ENCODE measurements at places on chromosomes 11 and 22.

DNA sequence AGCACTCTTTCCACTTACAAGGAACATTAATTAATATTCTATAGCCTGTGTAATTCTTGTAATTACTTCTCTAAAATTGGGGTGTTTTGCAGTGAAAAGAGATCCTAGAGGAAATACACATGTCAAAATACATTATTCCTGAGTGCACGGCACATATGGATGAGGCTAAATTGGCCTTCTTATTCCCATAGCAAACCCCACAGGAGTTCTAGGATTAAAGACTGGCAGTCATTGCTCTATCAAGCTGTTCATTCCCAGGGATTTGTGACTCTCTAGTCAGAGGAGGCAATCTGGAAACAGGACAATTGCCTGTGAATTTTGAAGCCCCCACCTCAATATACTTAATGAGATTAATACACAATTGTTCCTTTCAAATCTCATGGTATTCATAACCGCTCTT is 145.9 kb upstream of the OPCML start:
- no peak for DNase-seq

DNA sequence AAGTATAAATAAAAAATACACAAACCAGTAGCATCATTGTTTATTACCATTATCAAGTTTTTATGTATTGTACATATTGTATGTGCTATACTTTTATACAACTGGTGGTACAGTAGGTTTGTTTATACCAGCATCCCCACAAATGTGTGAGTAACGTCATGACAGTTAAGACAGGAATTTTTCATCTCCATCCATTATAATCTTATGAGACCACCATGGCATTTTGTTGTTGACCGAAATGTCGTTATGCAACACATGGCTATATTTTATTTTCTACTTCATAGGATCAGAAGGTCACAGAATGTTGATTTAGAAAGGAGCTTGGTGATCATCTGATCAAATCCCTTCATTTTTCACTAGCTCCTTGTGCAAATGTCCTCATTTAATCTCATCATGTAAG is 170.9 kb upstream of the NCAM1 start:
- DNase-seq, result no peak

DNA sequence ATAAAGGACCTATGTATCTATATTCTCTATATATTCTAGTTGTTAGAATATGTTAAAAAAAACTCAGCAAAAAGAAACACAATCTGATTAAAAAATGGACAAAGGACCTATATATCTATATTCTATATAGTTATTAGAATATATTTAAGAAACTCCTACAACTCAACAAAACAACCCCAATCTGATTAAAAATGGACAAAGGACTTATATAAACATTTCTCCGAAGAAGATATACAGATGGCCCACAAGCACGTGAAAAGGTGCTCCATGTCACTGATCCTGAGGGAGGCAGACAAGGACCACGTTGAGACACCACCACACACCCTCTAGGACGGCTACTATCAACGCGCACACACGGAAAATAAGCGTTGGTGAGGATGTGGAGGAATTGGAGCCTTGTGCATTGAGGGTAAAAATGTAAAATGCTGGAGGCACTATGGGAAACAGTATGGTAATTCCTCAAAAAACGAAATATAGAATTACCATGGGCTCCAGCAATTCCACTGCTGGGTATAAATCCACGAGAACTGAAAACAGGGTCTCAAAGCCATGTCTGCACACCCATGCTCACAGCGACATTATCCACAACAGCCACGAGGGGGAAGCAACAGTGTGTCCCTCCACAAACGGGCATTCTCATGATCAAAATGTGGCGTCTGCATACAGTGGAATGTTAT is 22.7 kb downstream of the YPEL1 start:
- DNase-seq, result peak; percentile 54

DNA sequence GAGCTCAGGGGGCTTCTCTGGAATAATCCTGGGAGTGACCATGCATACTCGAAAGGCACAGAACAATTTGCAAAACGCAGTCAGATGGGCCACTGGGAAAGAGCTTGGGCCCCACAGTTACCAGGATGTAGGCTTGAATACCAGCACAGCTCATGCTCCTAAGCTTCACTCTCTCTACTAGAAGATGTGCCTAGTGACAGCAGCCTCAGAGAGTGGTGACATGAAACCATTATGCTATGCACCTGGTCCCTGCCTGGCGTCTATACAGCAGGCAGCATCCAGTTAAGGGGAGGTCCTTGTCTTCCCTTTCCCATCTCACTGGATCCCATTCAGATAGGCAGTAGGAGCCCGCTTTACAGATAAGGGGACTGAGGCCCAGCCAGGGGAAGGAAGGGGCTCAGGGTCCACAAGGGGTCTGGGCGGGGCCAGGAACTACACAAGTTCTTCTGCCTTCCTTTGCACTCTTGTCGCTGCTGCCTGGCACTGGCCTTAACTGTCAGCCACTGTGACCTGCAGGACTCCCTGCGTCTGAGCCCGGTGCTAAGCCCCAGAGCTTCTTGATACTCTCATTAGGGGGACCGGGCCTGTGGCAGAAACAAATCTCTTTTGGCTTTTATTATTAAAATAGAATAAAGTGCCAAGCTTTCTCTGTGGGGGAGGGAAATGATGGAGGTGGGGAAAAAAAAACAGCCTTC is 21.2 kb upstream of the RASD2 start:
- no peak for DNase-seq

GRCh38 chr11:69035946-69036340 is 12.8 kb upstream of the TPCN2 start:
- no peak for DNase-seq

- no peak for DNase-seq
These were observed 90.4 kb upstream of the PARVA start for GRCh38 chr11:12287009-12287373.

DNA sequence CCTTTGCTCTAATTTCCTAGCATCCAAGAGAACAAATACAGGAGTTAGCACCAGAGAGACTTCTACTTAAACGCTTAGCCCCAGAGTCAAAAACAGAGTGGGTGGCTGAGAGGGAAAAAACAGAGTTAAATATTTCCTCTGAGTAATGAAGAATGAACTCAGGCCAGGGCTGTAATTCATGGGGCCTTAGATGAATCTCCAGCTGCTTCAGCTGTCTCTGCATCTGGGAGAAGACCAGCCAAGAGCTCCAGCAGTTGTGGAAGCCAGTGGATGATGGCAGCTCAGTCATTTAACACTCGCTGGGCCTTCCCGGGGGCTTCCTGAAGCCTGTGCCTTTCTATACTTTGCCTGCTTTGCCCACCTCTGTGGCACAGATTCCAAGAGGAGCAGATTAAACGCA is 5.7 kb upstream of the ADAMTS15 start:
- no peak for DNase-seq

DNA sequence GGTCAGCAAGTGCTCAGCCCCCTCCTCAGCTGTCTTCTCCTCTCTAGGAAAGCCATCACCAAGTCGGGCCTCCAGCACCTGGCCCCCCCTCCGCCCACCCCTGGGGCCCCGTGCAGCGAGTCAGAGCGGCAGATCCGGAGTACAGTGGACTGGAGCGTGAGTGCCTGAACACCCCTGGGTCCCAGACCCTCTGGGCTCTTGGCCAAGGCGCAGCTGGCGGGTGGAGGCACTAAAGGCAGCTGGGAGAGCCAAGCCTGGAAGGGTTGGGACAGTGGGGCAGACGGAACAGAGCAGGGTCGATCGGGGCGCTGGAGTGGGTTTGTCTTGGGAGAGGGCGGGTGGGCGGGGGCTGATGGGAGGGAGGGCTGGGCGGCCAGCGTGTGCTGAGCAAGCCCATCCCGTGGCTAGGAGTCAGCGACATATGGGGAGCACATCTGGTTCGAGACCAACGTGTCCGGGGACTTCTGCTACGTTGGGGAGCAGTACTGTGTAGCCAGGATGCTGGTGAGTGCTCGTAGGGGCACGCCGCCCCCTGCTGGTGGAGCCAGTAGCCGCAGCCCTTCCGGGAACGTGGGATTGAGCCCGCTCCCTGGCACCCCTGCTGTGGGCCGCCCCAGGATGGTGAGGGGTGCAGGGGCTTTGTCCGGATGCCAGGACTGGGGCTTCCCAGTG is 14.1 kb upstream of the MDK start:
- DNase-seq, result no peak

GRCh38 chr22:22432479-22432878 is 76.1 kb downstream of the ZNF280B start:
- DNase-seq, result no peak

DNA sequence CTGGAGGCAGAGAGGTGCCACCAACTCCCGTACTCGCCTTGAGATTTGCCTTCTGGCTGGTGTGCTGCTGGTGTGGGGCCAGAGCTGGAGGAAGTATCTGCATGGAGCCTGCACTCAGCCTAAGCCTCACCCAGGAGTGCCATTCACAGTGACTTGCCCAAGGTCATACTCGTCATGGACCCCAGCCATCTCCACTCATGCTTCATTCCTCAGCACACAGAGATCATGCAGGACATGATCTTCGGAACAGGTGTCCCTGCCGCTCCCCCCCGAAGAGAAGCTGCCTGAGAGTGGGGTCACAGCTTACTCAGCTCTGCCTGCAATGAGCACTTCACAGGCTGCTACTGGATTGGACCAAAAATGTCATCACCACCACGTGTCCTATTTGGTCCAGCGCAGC is 49.0 kb downstream of the PC start:
- DNase-seq, result no peak

DNA sequence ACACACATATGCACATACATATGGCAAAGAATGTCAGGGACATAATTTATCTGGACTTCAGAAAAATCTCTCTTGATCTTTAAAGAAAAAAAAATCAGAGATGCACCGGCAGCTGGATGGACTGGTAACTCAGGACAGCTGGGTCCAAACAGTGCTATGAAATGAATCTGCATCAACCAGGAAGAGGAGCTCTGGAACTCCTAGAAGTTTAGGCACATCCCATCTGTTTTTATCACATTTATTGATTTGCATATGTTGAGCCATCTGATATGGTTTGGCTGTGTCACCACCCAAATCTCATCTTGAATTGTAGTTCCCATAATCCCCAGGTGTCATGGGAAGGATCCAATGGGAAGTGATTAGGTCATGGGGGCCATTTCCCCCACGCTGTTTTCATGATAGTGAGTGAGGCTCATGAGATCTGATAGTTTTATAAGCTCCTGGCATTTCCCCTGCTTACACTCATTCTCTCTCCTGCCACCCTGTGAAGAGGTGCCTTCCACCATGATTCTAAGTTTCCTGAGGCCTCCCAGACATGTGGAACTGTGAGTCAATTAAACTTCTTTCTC is 87.7 kb upstream of the AKIP1 start:
- DNase-seq, result no peak

DNA sequence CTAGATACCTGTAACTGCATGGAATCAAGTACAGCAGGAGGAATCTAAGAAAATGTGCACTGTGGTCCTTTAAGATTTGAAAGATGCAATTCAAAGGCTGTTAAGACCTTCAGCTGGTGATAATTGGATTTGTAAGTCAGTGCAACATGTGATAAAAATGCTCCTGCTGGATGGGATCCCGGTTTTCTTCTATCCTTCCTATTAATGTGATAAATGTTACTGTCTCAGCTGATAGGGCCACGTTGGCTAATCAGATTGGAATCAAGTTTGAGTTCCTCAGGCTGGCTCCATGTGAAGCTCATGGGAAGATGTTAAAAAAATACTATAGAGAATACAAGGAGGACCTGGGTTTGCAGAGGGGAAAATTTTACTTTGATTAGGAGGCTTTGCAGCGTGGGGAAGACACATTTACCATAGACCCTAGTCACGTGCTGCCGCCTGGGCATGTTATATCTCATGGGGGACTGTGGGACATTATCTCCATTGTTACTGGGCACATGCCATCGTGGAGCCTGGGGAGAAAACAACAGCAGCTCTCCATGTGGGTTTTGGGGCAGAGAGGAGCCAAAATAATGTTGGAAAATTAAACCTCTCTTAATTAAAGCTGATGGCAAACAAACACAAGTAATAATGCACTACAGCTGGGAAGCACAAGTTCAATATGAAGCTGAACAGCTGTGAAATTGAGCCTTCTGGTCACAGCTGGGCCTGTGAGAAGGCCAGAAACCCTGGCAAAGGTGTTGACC is 652.5 kb downstream of the NTM start:
- DNase-seq, result no peak

DNA sequence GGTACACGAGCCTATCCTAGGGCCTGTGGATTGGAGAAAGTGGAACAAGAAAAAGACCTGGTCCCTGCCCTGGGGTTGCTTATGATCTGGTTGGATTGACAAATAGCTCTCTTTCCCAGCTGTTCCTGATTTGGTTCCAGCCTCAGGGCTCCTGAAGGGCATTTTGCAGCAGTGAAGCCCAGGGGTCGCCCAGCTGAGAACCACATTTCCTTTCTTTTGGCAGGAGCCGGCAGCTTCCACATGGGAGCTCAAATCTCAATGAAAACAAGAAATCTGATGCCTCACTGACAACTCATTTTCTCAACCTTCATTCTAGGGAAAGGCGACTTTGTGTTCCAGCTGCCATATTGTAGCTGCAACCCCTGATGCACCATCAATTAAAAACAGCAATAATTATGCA is 140.6 kb upstream of the CADM1 start:
- DNase-seq, result no peak

- DNase-seq, result no peak
These were observed at the start of gene WT1 for GRCh38 chr11:32435511-32435941. TSS of gene WT1 (minus strand) at chr11:32435539.

- DNase-seq, result no peak
These were observed 359.3 kb downstream of the CADM1 start for GRCh38 chr11:115144914-115145313.

GRCh38 chr11:27812341-27812740 is 112.1 kb upstream of the BDNF start:
- no peak for DNase-seq

- no peak for DNase-seq
These were observed 34.8 kb downstream of the BARX2 start for GRCh38 chr11:129410395-129410960.

DNA sequence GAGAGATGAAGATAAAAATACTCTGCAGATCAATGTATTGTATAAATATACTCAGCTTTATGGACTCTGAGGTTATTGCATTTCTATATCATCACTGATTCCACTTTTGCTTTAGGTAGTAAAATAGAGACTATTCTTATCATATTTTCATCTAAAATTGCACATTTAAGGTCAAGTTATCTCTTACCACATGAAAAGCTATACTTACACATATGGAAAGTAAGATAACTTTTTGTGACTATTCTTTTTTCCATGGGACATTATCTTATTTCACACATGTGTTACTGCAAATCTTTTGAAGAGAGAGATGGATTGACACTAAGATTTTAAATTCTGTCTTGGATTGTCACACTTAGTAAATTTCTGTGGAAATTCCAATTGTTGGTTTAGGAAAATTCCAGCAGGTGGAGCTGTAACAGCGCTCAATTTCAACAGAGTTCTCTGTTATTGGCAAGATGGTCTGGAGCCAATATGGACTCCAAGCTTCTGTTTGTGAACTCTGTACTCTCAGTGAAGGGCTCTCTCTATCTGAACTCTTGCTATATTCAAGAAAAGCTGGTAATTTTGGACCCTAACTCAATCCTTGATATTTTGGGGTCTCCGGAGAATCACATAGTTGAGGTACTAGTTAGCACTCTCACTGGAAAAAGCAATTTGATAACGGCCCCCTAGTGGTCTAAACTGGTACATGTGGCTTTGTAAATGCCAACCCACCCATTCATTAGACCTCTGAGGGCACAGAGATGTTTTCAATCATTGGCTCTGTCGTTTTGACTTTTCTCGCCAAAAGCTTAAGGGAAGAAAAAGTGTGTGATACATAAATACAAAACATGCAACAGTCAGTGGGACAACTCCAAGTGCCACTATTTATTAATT is 429.7 kb downstream of the ETS1 start:
- peak; percentile 43 for DNase-seq
